Mucosa of descending colon (tissue), 3 donors: ENCODE measurements at places on chromosomes 12 and 14.

DNA sequence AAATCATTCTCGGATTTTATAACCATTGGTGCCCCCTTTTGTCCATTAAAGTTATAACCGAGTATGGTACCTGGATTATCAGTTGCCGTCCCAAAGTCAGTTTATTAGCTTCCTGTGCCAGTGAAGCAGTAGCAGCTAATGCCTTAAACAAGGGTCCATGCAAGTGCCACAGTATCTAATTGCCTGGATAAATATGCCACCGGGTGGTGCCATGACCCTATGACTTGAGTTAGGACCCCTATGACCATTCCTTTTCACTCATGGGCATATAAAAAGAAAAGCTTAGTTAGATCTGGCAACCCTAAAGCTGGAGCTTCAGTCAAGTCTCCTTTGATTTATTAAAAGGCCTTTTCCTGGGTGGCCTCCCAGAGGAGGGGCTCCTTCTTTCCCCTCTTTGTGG lies 1314.6 kb downstream of the TMEM121 start:
- no peak for DNase-seq

DNA sequence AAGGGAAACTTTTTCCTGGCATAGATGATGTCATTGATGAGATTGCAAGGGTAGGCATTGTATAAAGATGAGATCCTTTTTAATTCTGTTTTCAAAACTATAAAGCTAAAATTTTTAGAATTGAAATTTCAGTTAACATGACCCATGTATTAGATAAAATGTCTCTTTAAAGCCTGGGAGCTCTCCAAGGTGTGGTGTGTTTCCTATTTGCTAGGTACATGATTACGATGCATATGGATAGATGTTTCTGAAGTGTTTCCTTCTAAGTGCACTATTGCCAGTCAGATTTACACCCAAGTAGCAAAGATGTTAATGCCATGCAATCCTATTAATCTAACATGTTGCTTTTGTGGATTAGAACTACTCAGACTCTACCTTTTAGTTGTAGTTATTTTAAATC lies 834.7 kb downstream of the DIO2 start:
- DNase-seq, result no peak

DNA sequence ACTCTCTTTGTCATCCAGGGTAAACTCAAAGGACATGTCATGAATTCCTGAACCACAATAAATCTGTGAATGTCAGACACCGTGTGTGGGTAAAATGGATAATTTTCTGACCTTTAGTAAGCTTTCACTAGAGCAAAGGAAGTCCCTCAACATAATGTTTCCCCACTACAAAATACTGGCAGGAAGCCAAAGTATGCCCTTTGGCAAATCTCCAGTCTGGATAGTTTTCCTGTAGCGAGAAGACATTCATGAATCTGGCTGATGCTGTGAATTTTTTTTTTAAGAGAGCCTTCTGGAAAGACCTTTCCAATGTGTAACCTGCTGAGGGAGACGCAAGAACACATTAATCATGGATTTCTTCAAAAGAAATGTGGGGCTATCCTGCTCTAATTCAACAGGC lies 389.6 kb upstream of the DDHD1 start:
- DNase-seq, result peak; percentile 8

DNA sequence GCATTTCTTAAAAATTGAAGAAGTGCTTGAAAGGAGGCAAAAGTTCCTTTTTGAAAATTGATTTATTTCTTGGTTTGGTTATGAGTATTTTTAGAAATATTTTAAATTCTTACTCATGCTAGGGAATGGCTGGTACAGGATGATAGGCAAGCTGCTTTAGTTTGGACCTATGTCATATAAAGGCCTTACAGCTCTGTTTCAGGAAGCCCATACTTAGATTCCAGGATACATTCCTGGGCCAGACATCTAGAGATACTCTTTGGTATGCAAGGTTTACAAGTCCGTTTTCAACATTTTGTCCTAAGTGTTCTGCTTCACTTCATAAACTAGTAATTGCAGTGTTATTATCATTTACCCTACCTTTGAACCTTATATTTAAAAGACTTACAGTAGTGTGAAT lies 186.8 kb downstream of the FUT8 start:
- DNase-seq, result no peak

GRCh38 chr14:70792939-70793338 lies 16.4 kb downstream of the MAP3K9 start:
- DNase-seq, result no peak

DNA sequence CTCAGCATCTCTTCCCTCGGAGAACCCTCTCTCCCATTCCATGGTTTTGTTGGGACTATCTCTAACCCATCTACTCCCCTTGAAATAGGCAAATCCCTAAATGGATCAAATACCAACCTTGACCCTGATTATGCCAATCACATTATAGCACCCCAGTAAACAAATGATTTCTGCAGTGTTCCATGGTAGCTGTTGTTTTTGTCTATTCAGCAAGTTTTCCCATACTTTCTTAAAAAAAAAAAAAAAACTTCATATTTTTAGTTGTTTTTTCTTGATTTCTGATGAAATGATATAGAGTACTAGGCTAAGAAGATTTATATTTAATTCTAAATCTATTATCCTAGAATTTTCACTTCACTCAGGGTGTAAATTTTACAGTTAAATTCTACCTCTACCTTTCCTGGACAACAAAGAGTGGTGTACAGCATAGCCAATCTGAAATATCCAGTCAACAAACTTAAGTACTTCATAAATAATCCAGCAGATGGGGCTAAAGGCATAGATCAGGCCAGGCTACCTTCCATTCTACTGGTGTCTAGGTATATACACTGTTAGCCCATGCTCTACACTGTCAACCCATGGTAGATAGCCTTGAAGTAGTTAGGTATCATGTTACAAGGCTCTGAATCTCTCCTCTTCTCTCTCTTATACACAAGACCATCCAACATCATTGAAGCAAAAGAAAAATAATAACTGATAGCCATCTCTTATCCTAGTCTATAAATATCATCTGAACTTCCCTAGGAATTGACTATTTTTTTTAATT lies 82.2 kb downstream of the PLEKHG7 start:
- DNase-seq, result no peak

- no peak for DNase-seq
Measured at GRCh38 chr12:56338308-56339157, at the start of gene IL23A. Gene IL23A (plus strand): TSS chr12:56338884. CDS start chr12:56339045, 161 bp downstream.

DNA sequence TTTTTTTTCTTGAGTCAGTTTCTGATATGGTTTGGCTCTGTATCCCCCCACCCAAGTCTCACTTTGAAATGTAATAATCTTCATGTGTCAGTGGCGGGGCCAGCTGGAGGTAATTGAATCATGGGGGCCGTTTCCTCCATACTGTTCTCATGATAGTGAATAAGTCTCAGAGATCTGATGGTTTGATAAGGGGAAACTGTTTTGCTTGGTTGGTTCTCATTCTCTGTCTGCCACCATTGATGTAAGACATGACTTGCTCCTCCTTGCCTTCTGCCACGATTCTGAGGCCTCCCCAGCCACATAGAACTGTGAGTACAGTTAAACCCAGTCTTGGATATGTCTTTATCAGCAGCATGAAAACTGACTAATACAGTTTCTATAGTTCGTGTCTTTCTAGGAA lies 42.9 kb downstream of the WNK1 start:
- no peak for DNase-seq

DNA sequence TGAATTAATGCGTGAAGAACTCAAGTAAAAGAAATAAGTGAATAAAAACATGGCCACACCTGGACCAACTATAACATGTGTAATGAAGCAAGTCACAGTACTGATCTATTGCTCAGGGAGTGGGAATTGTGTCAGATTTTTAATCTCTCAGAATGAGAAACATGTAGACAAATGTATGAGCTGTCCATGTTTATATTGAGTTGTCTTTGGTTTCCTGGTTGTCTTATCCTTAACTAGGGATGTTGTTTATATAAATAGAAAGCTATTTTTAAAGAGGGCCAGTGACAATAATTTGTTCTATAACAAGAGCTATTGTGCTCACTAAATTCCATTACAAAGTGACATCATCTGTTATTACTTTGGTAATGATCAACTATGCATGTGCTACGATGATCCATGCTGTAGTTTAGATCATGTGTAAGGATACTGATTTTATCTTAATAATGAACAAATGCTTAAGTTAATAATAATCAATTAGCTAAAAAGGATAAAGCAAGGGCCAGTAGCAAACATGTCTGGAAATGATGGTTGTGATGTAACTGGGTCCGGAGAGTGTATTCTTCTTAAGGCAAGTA lies 91.3 kb upstream of the RTL1 start:
- no peak for DNase-seq

DNA sequence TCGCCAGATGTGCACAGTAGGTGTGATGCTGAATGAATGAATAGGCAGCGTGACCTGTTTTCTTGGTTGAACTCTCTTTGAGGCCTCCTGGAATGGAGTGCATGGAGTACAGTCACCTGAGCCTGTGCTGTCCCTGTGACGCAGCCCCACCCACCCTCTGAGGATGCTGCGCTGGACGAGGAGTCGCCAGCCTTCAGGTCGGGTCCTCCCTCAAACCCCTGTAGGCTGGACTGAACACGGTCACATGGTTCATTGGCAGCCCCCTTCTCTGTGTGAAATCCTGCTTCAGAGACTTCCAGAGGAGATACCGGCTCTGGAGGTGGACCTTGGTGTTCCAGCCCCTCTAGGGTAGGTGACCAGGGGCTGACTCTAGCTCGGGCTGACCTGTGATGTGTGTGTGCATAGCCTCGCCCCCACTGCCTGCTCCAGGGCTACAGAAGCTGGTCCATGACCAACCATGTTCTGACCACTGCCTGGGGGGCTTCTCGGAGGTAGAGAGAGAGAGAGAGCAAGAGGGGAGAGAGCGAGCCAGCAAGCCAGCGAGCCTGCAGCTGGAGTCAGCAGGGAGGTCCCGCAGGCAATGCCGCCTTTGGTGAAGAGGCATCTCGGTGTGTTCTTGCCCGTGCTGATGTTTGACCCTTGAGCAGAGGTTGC lies 158.0 kb upstream of the RTL1 start:
- no peak for DNase-seq

- DNase-seq, result no peak
Measured at GRCh38 chr12:30965613-30965985, 39.1 kb downstream of the TSPAN11 start.

GRCh38 chr12:108547686-108548085 lies 13.3 kb downstream of the SART3 start:
- no peak for DNase-seq

DNA sequence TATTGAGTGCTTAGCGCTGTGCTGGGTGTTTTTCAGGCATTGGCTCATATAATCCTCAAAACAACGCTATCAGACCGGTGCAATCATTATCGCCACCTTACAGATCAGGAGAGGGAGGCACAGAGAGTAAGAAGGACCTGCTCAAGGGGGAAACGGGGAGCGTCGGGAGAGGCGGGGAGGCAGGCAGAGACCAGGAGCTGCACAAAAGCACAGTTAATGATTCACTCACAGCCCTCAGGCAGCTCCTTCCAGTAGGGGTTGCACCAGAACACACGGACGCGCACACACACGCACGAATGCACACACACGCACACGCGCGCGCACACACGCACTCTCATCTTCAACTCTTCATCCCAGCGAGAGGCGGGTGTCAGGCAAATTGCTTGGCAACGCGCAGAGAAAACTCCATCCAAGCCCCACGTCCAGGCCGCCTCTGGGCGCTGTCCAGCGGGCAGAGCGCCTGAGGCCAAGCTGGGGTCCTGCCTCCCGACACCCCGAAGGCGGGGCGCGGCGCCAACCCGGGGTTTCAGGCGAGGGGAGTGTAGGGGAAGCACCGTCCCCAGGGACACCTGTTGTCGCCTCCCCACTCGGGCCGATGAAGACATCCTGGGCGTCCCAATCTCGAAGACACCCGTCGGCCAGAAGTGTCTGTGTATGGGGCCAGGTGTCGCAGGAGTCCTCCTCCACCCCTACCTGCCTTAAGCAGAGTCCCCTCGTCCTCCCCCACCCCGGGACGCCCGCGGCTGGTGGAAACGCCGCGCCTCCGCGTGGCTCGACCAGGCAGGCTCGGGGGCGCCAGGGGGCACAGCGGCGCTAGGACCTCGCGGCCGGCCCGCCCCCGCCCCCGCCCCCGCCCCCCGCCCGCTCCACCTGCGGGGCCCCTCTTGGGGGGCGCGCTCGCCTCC lies 35.5 kb upstream of the STON2 start:
- DNase-seq, result peak; percentile 30

- no peak for DNase-seq
Measured at GRCh38 chr12:1107669-1108068, 116.6 kb downstream of the ERC1 start.

DNA sequence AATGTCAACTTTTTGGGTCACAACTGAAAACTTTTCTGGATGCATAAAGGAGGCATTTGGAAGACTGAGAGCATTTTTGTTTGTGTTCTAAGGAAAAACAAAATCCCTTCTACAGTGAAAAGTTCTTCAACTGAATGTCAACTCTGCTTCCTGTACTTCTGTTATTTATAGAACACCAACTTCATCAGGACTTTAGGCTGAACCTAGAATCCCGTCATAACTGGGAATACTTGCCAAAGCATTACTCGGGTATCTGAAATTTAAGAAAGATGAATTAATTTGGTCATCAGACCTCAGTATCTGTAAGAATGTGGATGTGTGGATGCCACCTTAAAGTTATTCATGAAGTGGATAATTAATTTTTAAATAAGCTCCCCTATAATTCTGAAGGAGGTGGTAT lies 73.2 kb downstream of the FERMT2 start:
- no peak for DNase-seq

DNA sequence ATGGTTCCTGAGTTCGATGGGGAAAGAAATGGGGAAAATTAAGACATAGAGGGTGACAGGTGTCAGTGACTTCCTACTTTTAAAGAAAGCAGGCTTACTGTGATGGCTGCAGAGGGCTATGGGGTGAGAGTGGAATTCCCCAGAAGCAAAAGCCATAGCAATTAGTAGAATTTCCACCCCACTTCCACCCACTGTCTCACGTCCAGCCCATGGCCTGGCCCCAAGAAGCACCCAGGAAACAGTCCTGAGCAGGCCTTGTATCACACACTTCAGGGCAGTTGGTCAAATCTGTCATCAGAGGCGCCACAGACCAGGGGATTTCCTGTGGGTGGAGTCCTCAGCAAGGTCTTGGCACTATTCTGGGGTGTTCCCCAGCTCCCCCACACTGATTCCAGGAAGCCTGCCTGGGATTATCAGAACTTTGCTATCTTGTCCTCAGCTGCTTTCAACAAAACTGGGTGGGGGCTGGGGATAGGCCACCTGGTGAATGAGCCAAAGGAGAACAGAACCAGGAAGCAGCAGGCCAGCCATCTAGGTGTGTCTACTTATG lies 120.1 kb upstream of the CCND2 start:
- DNase-seq, result peak; percentile 73

- DNase-seq, result peak; percentile 6
Measured at GRCh38 chr12:29427964-29428363, 47.0 kb upstream of the ERGIC2 start.

DNA sequence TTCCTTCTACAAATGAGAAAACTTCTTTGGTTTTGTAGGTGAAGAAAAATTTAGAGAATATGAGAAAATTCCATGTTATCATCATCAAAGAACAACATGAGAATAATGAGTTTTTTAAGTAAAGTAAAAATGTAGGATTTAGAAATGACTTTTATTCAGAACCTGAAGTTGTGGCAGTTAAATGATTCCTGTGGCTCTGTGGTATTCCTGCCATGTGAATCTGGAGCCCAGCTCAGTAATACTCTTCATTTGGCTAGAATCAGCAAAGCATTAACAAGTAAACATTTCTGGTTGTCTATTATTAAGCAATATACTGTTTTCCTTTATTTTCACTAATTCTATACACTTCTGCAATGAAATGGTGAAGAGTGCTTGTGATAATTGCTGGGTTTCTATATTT lies 95.6 kb upstream of the E2F7 start:
- DNase-seq, result no peak
